ENCODE measurements at places on chromosomes 1 and 21.

DNA sequence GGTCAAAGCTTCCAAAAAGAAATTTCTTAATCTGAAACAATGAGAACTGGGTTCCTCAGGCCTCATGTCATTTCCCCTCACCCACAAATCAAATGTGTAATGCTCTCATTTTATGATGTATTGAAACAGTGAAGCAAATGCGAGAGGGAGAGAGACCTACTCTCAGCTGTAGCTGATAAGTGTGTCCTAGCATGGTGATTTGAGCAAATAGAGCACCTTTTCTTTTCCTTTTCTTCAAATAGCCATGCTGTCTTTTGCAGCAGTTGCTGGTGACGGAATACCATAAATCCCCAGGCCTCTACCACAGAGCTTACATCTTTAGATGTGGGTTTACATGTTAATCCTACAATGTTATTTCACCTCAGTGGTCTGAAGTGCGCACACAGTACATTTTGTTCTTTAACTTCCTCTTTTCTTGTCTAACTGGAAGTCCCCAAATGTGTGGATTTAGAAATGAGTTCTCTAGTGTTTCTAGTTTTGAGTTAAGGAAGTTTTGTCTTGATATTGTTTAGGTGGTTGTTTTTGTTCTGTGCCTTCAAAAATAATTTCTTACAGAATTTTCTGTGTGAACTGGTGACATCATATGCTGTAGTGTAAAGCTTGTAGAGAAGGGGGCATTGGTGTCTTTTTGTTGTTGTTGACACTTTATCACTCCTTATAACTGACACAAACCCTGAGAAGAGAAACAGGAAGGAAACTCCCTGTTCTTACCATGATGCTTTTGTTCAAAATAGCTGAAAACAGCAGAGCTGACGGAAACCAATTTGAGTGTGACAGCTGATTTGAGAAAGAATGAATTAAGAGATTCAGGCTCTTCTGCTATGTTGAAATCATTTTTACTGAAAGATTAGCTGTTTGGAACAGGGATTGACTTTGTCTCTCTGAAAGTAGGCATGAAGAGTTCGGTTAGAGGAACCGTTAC lies 12.2 kb downstream of the SMAP2 start:
- DNase-seq = no peak

- no peak for DNase-seq
Measured at GRCh38 chr1:43493661-43494450, 36.8 kb upstream of the PTPRF start.

GRCh38 chr1:12405325-12406210 lies 175.7 kb downstream of the VPS13D start:
- no peak for DNase-seq

GRCh38 chr1:8184301-8184700 lies 133.6 kb upstream of the SLC45A1 start:
- DNase-seq = no peak

DNA sequence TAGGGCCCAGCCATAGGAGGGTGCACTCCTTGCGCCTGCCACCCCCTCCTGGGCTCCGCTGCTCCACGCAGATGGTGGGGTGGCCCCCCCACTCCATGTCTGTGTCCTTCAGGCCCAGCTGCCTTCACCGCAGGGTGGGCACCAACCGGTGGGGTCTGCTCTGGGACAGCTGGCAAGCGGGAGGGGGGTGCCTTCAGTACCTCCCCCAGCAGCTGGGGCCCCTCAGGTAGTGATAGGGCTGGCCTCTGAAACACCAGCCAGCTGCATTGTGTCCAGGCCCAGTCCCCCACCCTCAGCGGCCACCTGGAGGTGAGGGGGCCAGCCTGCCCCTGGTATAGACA lies 360 bp downstream of the GJC2 start:
- no peak for DNase-seq

DNA sequence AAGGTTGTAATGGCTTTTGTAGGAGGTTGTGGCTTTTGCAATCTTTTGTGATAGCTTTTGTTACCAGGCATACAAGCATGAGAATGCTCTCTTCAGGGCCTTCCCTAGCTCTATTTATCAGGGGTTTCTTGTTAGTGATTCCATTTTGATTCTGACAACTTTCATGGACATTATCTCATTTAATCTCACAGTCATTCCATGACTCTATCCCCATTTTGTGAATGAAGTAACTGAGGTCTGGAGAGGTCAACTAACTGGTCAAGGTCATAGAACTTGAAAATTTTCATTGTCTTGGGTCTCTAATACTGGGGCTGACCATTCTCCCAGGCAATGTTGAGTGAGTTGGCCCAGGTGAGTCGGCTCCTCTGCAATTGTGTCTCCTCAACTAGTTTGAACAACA lies 11.2 kb upstream of the LAMTOR5 start:
- DNase-seq = no peak

DNA sequence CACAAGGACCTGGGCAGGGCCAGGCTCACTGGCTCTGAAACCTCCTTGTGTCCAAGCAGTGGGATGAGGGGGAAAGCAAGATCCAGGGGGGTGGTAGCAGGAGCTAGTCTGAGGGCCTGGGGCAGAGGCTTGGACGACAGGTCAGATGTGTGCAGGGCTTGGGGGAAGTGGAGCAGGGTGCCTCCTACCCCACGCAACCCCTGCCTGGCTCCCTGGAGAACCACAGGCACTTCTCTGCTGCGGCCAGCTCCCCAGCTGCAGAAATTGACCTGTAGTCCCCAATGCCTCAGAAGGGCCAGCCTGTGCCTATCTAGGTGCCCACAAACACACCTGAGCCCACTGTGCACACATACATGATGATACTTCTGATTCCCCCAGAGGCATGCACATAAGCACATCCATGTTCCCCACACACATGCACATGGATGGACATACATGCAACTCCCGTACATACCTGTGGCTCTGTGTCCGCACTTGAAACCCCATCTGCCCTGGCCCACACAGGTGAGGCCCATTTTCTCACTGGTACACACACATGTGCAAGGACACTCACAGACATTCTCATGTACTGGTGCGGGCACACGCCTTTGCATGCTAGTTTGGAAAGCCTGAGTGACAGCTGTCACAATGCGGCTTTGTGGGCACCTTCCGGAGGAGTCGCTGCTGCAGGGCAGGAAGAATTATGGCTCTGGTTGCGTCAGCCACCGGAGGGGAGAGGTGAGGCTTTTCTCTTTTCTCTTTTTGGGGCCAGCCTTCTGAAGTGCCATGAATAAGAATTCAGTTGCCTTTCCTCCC lies 247.2 kb upstream of the CSF3R start:
- no peak for DNase-seq

GRCh38 chr1:87953732-87954344 lies 625.2 kb downstream of the LMO4 start:
- DNase-seq = peak; percentile 35

GRCh38 chr1:177413982-177414596 lies 243.3 kb downstream of the BRINP2 start:
- no peak for DNase-seq

DNA sequence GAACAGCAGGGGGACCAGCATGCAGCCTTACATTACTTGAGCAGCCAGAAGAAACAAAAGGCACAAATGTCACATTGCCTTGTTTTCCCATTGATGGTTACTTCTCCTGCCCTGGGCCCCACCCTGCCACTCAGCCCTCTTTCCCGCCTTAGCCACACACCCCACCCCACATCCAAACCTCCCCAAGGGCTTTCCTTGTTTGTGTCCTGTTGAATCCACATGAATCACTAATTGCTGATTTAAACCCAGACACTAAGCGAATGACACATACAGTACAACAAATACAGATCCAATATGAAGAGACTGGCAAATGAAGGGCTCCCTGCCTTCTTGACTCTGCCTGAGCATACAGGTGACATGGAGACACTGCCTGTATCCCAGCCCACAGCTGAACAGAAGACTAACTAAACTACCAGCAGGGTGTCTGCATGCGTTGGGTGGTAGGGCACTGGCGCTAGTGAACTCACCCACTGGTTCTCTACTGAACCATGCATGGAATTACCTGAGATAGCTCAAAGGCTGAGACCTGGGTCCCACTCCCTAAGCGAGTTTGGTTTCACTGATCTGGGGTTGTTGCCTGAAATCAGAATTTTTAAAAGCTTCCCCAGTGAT lies 3.1 kb downstream of the IGSF3 start:
- no peak for DNase-seq

DNA sequence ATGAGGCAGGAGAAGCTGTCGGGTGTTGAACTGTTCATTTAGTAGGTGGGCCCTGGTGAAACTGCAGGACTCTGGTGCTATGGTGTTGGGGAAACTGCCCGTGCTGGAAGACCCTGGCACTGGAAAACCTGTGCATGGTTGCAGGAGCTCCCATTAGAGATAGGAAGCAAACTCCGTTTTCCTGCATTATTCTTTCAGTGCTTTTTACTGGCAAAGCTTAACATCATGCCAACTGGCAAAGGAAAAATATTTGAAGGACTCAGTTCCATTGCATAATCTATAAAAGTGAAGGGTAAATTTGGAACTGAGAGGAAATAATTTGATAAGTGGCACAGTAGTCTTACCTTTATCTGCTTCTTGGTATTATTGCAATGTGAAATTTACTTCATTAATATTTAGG lies 31.7 kb upstream of the MPC2 start:
- no peak for DNase-seq

DNA sequence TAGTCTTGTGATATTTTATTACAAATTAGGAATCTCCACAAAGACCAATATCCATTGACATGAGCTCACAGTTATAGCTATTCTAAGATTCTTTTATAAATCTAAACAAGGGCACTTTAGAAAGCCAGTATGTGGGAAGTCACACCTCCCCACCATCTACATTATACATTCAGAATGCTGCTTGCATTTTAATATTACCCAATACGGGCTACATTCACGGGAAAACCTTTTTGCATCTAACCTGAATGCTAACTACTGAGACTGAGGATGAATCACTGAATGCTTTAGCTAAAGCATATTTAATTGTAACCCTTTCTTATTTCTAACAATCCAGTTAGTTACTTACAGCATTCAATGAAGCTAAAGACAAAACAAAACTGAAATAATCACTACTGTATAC lies 53.1 kb downstream of the PCSK9 start:
- no peak for DNase-seq

GRCh38 chr1:62341615-62342014 lies 22.4 kb upstream of the KANK4 start:
- no peak for DNase-seq

DNA sequence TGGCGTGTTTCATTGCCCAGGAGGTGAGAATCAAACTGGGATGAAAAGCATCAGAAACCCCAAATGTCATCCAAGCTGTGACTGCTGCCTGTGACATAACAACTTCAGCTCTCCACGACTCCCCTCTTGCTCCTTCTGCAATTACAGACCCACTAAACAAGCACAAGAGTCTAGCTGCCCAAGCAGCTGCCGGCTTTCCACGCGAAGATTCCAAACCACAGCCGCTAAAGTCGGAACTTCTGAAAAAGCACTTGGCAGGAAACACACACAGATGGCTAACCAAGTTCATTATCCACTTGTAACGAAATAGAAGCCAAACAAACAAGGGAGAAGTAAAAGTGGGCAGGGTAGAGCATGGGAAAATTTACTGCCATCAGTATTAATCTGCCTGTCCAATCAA lies 198.1 kb downstream of the SLC35F3 start:
- DNase-seq = no peak

- DNase-seq = no peak
Measured at GRCh38 chr1:119953266-119953998, 57.1 kb upstream of the ADAM30 start.

GRCh38 chr1:92094090-92094489 lies 13.9 kb downstream of the BTBD8 start:
- no peak for DNase-seq

DNA sequence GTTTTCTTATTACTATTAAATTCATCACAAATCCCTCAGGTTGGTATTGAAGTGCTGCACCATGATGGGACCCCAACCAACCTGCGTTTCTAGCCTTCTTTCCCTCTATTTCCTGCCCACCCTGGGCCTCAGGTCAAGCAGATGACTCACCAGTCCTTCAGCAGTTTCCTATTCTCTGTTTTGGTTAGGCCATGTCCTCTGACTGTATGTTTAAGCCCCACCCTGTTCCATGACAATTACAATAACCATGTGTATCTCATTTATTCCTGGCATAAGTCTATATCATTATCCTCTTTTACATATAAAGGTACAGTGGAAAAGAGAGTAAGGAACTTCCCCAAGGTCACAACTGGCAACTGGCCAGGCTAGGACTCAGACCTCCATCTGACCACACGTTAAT lies 5.3 kb upstream of the FAM78B start:
- no peak for DNase-seq

DNA sequence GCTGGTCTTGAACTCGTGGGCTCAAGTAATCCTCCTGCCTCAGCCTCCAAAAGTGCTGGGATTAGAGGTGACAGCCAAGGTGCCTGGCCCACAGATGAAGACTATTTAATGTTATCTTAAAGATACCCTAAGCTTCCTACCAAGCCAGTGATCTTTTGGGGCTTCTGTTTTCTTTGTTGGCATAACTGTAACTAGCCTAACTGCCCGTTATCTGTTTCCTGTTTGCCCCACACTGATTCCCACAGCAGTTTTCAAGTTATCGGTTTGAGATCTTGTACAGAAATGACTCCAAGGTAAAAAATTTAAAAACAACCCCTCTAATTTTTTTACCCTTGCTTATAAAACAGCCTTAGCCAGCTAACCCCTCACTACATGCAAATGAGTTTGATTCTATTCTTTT lies 12.4 kb downstream of the SELL start:
- no peak for DNase-seq

DNA sequence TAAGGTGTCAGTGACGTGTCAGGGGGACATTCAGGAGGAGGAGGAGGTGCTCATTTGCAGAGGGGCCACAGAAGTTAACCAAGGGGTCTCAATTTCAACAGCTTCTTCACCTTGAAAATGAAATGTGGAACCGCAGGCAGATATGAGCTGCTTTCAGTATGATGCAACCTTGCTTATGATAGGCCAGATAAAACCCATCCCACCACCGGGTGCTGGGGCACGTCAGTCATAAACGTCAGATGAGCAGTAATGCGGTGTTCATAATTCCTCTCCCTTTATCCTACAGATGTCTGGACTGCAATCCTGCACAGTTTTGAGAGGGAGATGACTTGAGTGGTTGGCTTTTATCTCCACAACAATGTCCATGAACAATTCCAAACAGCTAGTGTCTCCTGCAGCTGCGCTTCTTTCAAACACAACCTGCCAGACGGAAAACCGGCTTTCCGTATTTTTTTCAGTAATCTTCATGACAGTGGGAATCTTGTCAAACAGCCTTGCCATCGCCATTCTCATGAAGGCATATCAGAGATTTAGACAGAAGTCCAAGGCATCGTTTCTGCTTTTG lies 1.7 kb downstream of the PTGFR start:
- DNase-seq = no peak

All from activated CD8-positive, alpha-beta memory T cell treated with anti-CD3 and anti-CD28 coated beads for 1 hour (primary cell).